ENCODE measurements at places on chromosomes 12 and 14.
A peak's percentile ranks its signal among the peaks of the same experiment; 100 is the strongest.

- DNase-seq: no peak
These were observed 153.7 kb downstream of the PCNX1 start for GRCh38 chr14:71060825-71061455.

DNA sequence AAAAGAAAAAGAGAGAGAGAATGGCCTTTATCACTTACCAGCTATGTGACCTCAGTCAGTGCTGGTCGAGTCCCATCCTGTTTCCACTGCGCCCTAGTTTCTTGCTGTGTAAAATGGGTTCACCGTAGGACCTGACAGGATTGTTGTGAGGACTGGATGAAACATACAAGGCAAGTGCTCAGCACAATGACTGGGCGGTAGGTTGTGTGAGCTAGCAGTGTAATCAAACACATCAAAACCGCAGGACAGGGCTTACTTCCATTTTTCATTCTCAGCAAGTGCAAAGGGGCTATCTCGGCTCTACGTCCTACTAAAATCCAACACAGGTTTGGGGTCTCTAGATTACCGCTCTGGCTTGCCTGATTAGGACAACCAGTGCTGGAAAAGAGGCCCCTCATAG is 36.4 kb upstream of the ATXN2 start:
- DNase-seq: no peak

- no peak for DNase-seq
These were observed 98.3 kb downstream of the LRRC74A start for GRCh38 chr14:76924371-76925096.

GRCh38 chr12:122079033-122079531 is 526 bp downstream of the MLXIP start:
- peak; percentile 50 for DNase-seq

GRCh38 chr14:21059842-21060613 is 2.4 kb downstream of the RNASE8 start:
- DNase-seq: peak; percentile 52

DNA sequence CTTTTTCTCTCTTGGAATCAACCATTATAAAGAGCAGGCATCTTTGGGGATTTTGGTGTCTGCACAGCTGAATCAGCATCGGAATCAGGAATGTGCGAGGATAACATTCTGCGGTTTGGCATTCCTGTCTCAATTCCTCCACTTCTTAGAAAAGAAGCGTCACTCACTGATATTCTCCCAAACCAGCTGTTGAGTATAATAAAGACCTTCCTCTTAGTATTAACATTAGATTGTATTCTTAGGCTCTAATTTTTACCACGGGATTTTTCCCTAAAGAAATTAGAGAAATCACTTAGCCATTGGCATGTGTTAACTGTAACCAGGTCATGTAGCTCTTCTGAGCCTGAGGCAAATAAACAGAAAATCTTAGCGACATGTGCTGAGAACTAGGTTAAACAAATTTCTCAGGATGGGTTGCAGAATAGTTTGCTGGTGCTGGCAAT is 128.7 kb downstream of the TMX1 start:
- peak; percentile 82 for DNase-seq

DNA sequence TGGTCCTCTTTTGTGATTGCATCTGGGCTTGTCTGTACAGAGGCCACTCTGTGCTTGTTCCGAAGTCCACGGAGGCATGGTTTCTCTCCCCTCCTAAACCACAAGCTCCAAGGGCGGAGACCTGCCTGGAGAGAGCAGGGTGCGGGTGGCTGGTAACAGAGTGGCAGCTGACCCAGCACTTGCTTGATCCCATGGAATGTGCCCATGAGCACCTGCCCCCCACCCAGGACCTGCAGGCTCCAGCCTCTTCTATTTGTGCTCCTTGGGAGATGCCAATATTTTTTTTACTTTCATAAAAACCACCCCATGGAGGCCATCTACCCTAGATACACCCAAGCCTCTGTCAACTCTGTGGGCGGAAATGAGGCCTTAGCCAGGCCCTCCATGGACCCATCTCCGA is 104.7 kb downstream of the PRMT8 start:
- no peak for DNase-seq

GRCh38 chr12:105922670-105923102 is 216.1 kb downstream of the NUAK1 start:
- DNase-seq: peak; percentile 51

DNA sequence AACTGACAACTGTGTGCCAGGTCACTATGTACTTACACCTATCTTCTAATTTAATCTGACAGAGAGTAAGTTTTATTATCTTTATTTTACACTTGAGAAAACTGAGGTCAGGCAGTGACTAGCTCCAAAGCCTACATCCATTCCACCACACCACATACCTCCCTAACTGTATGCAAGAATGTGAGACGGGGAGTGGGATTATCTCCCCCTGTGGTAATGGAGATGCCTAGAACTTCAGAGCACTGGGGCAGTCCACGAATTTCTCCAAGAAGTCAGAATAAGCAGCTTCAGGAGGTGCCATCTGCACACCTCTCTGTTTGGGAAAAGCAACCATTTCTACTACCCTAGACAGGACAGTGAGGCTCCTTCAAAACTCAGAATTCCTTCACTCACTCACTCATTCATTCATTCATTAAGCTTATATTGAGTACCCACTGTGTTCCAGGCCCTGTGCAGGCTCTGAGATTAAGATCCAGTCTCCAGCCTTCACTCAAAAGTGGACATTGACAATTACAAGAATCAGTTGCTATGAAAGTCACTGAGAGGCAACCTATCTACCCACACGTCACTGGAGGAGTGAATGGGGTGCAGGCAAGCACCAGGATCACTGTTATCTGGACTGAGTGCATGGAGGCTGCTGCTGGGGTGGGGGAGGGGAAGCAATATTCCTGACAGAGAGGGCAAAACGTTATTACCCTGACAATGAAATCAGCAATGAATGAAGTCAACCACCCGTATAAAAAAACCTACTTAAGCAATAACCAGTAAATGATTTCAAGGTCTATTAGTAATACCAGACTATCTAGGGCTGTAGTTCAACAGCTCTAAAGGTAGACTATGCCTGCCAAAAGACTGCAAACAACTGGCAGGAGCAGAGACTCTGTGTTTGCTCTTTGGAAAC is 18.0 kb downstream of the SLC7A7 start:
- no peak for DNase-seq

- DNase-seq: no peak
These were observed 30.5 kb downstream of the PLXNC1 start for GRCh38 chr12:94178882-94179281.

DNA sequence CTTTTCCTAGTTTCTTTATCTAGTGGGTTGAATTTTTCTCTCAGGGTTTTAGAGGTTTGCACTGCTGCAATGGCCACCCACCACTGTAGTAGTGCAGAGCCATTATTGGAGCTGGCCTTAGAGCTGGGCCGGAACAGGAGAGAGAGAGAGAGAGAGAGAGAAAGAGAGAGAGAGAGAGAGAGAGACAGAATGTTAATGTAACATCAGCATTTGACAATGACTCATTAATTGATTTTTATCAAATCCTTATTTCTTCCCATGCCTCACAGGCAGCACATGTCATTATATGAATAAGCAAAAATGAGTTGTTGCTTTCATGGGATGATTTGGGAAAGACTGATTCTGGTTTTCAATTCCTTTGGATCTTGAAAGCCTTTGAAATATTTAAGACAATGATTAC is 76.3 kb upstream of the PPP4R3A start:
- DNase-seq: no peak

GRCh38 chr14:44897845-44898151 is 63.9 kb downstream of the KLHL28 start:
- no peak for DNase-seq

- peak; percentile 38 for DNase-seq
These were observed 110.3 kb downstream of the DICER1 start for GRCh38 chr14:95046711-95047681.

DNA sequence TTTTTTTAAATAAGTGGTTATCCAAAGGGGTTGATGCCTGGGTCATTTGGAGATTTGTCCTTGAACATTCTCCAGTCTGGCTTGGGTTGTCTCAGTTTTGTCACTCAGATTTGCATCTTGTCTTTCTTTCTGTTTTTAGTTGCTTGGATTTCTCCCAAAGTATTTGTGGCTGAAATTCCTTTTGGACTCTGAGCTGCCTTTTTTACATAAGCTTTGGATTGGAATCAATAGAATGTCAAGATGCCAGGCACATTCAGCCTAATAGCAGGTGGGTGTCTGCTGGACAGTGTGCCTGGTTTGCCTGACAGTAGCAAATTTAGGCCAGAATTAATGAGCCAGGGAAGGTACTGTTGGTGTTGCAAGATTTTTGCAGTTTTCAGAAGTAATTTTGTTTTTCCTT is 50.0 kb downstream of the FLRT2 start:
- DNase-seq: no peak

GRCh38 chr14:85415015-85415712 is 114.8 kb upstream of the FLRT2 start:
- peak; percentile 87 for DNase-seq

GRCh38 chr14:21256539-21257393 is 12.5 kb downstream of the HNRNPC start:
- no peak for DNase-seq

All from Daoy (cell line).